ENCODE measurements at places on chromosomes 16 and 17.
A peak's percentile ranks its signal among the peaks of the same experiment; 100 is the strongest.

- H3K36me3 ChIP-seq: no peaks in the 10 kb centered on the region
- no peak overlapping the region for H3K4me3 ChIP-seq
- no peaks in the 10 kb centered on the region for H3K4me1 ChIP-seq
Observed at GRCh38 chr16:72960101-72960500, 87.8 kb downstream of the ZFHX3 start.

DNA sequence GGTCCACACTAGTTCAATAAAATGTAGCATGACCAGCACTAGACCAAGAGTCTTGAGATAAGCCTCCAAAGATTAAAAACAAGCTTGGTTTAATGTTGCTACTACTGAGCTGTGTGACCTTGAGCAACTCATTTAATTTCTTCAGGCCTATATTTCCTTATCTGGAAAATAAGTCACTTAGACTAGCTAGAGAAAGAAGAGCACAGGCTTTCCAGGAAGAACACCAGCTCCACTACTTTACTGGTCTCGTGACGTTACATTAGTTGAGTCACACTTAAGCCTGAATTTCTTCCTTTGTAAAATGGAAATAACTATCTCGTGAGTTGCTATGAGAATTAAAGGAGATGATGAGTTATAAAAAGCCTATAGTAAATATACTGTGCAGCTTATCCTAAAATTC lies 5.4 kb downstream of the HELZ start:
- DNase-seq: no peak
- no peak overlapping the region for H3K27ac ChIP-seq
- no peak overlapping the region for H3K4me3 ChIP-seq
- peaks cover 31% of the 10 kb centered on the region for H3K36me3 ChIP-seq
- H3K4me1 ChIP-seq: peaks cover 57% of the 10 kb centered on the region

DNA sequence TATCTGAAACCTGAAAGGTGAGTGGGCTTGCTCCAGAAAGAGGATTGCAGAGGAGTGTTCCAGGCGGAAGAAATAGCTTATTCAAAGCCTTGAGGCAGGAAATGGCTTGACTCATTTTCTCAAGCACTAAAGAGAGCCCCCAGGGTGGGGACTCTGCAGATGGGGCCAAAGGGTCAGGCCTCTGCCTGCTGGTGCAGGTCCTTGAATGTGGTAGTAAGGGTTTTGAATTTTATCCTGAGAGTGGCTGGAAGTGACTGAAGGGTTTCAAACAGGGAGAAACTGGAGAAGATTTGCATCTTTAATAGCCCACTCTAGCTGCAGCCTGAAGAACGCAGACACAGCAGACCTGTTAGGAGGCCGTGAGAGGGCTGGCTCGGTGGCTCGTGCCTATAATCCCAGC lies 144.4 kb downstream of the CCT6B start:
- H3K4me3 ChIP-seq: no peak overlapping the region
- H3K27me3 ChIP-seq: no peaks in the 10 kb centered on the region
- no peak for DNase-seq
- H3K36me3 ChIP-seq: no peaks in the 10 kb centered on the region
- H3K4me1 ChIP-seq: no peaks in the 10 kb centered on the region

DNA sequence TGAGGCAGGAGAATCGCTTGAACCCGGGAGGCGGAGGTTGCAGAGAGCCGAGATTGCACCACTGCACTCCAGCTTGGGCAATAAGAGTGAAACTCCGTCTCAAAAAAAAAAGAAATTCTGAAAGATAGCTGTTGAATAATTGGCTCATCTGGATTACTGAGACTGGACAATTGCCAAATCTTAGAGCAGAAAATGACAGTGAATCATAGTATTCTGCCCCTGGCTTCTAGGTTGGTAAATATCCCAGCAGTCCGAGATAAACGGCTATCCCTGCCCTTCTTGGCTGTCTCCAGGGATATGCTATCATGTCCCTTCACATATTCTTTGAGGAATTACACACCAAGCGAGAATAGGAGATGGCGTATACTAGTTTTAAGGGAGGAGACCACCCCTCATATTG lies 35.5 kb upstream of the METTL16 start:
- H3K4me1 ChIP-seq: no peaks in the 10 kb centered on the region
- no peak overlapping the region for H3K27ac ChIP-seq
- no peaks in the 10 kb centered on the region for H3K27me3 ChIP-seq
- no peak overlapping the region for H3K4me3 ChIP-seq
- no peaks in the 10 kb centered on the region for H3K36me3 ChIP-seq

DNA sequence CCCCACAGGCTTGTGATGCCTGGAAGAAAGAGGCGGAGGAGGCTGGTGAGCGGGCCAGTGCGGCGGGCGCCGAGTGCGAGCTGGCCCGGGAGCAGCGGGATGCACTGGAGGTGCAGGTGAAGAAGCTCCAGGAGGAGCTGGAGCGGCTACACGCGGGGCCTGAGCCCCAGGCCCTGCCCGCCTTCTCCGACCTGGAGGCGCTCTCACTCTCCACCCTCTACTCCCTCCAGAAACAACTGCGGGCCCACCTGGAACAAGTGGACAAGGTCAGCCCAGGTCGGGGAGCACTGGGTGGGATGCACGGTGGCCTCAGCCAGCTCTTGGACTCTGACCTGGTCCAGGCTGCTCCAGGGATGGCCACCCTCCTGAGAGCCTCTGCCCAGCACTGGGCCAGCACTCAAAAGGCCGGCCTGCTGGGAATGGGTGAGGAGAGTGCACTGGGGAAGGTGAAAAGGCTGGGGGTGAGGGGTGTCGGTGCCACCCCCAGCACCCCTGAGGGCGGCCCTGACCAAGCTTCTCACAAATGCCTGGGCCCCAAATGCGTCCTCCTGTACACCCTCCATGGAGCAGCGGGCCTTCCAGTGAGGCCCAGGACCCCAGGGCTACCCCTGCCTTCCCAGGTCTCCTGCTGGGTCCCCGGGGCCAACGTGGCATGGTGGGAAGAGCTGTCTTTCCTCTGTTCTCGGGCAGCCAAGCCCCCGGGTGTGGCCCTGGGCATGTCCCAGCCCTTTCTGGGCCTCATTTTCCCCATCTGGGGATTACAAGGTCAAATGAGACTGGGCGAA lies 20.8 kb downstream of the UNC13D start:
- H3K27ac ChIP-seq: no peak overlapping the region
- no peak overlapping the region for H3K4me3 ChIP-seq
- H3K4me1 ChIP-seq: peaks cover 33% of the 10 kb centered on the region
- DNase-seq: no peak

DNA sequence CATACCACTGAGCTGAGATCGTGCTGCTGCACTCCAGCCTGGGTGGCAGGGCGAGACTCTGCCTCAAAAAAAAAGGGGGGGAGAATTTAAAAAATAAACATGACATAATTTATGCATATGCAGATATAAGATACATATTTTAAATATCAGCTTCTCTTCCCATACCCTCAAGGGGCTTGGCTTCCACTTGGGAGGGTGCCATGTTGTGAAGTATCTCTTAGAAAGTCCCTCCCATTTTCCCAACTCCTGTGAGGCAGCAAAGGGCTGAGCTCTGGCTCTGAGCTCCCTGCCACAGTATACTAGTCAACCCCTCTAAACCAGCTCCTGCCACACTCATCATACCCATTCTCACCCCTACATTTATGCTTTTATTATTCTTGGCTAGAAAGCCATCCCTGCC lies 39.4 kb downstream of the MYH11 start:
- H3K4me1 ChIP-seq: no peaks in the 10 kb centered on the region
- H3K27ac ChIP-seq: no peak overlapping the region
- DNase-seq: no peak
- H3K36me3 ChIP-seq: no peaks in the 10 kb centered on the region
- no peaks in the 10 kb centered on the region for H3K27me3 ChIP-seq

GRCh38 chr16:56203052-56203451 lies 11.8 kb downstream of the GNAO1 start:
- no peak overlapping the region for H3K27ac ChIP-seq
- peak; percentile 66 for DNase-seq

DNA sequence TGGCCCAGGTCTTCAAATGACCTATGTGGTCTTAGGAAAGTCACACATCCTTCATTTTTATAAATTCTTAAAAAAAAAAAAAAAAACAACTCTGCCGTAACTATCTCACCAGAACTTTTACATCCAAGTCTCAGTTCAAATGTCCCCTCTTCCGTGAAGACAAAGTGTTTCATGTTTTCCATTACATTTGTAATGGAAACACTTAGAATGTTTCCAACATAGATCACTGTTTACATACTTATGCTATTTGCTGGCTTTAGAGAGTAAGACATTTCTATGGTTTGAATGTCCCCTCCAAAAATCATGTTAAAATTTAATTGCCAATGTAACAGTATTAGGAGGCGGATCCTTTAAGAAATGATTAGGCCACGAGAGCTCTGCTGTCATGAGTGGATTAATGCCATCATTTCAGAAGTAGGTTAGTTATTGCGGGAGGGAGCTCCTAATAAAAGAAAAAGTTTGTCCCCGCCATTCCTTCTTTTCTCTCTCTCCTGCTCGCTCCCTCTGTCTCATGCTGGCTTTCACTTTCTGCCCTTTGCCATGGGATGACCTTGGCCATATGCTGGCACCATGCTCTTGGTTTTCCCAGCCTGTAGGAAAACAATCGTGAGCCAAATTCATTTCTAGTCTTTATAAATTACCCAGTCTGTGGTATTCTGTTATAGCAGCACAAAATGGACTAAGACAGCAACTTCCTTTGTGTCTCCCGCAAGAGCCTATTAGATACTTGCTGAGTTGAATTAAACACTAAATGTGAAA lies 887.8 kb upstream of the SOX9 start:
- no peaks in the 10 kb centered on the region for H3K4me1 ChIP-seq
- no peaks in the 10 kb centered on the region for H3K27me3 ChIP-seq
- H3K36me3 ChIP-seq: no peaks in the 10 kb centered on the region
- DNase-seq: no peak
- H3K4me3 ChIP-seq: no peak overlapping the region

- no peak overlapping the region for H3K4me3 ChIP-seq
- DNase-seq: no peak
- no peaks in the 10 kb centered on the region for H3K36me3 ChIP-seq
Observed at GRCh38 chr16:70701036-70701435, 15.2 kb upstream of the MTSS2 start.

DNA sequence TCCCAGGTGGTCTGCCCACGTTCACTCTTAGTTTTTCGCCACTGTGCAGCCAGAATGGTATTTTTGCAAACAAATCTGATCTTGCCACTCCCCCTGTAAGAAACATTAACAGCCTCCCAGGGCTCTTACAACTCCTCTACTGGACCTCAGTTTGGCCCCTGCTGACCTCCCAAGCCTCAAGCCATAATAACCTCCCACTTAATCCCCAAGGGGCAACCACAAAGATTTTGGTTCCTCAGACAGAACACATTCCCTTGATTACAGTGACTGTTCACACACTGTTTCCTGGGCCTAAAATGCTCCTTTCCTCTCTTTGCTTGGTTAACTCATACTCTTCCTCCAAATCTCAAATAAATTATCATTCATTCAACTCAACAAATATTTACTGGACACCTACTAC lies 21.5 kb upstream of the CD300E start:
- H3K27me3 ChIP-seq: peaks cover 5% of the 10 kb centered on the region
- no peak overlapping the region for H3K27ac ChIP-seq
- H3K36me3 ChIP-seq: no peaks in the 10 kb centered on the region
- DNase-seq: no peak
- H3K4me1 ChIP-seq: peaks cover 2% of the 10 kb centered on the region

DNA sequence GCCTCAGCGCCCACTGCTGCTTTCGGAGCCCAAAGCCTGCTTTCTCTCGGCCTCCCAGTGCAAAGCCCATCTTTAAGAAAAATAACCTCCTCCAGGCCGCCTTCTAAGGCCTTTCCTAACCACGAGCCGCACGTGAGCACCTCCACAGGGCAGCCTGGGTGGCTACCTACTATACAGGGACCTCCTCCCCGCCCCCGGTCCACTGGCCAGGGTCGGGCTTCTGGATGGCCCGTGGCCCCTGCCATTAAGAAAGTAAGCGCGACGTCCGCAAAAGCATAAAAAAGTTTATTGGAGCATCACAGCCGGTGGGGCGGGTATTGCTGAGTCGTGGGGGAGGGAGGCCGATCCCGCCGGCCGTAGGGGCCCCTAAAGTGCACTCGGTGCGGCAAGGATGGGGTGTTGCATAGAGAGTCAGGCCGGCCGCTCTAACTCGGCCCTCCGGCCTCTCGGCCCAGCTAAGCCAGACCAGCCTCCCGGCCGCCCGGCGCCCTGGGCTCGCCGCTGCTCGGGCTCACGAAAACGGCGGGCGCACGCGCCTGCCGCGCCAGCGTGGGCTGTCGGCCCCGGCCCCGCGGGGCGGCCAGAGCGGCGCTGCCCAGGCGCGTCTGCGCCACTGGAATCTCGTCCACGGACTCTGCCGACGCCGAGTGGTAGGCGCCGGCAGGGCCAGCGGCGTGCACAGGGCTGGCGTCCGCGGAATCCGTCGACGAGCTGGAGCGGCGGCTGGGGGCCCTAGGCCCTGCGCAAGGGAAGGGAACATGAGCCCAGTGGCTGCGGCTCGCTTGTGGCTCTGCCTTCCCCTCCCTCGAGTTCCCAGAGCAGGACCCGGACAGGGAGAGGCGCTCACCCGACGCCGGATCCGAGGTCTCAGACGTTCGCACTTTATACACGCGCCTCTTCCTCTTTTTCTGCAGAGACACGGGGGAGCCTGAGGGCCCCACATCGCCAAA lies 1.1 kb upstream of the TPPP3 start:
- no peak overlapping the region for H3K27ac ChIP-seq
- H3K4me3 ChIP-seq: no peak overlapping the region
- H3K27me3 ChIP-seq: peaks cover 18% of the 10 kb centered on the region
- DNase-seq: no peak
- no peaks in the 10 kb centered on the region for H3K36me3 ChIP-seq

DNA sequence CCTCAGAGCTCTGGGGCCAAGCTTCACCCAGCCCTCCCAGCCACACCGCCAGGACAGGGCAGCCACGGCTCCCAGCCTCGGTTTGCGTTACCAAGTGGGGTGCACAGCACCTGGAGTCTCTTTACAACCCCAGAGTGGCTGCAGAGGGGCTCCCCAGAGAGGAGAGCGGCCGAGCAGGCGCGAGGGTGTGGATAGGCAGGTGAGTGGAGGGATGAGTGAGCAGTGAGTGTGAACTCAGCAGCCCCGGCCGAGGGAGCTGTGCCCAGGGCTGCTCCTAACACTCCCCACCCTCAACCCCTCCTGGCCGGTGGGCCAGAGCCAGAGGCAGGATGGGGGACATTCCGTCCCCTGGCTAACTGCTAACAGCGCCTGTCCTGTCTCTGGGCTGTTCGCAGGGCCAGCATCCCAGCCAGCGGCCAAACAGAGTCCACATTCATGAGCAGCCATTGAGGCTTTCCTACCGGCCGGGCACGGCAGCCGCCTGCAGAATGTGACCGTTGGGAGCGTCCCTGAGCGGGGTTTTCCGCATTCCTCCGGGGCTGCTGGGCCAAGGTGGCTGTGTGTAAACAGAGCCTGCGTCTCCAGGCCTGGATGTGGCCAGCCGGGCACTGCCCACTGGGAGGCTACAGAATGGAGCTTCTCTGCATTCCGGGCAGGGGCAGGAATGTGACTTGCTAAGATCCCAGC lies 5.3 kb downstream of the ZNF469 start:
- peaks cover 6% of the 10 kb centered on the region for H3K4me1 ChIP-seq
- no peaks in the 10 kb centered on the region for H3K36me3 ChIP-seq
- no peak for DNase-seq

GRCh38 chr16:61813339-61813738 lies 222.9 kb downstream of the CDH8 start:
- H3K4me1 ChIP-seq: no peaks in the 10 kb centered on the region
- DNase-seq: no peak
- no peaks in the 10 kb centered on the region for H3K27me3 ChIP-seq
- H3K27ac ChIP-seq: no peak overlapping the region
- H3K4me3 ChIP-seq: no peak overlapping the region

- no peaks in the 10 kb centered on the region for H3K4me1 ChIP-seq
- H3K27me3 ChIP-seq: no peaks in the 10 kb centered on the region
- H3K4me3 ChIP-seq: no peak overlapping the region
- no peak for DNase-seq
- H3K36me3 ChIP-seq: peaks cover 8% of the 10 kb centered on the region
Observed at GRCh38 chr16:85064186-85064585, 36.6 kb downstream of the KIAA0513 start.

- no peaks in the 10 kb centered on the region for H3K27me3 ChIP-seq
- DNase-seq: no peak
- H3K36me3 ChIP-seq: no peaks in the 10 kb centered on the region
- no peaks in the 10 kb centered on the region for H3K4me1 ChIP-seq
- H3K27ac ChIP-seq: no peak overlapping the region
Observed at GRCh38 chr17:67265436-67266019, 20.5 kb upstream of the HELZ start.

All from CD4-positive, alpha-beta memory T cell (primary cell).